ENCODE measurements at places on chromosomes 2 and 18. TPM values are rescaled to one million over a fixed set of nuclear protein-coding genes. Genes with fewer than 3 reads are reported as not detected.

Gene GNAL
- total RNA-seq, result 15.9 TPM

Gene CCDC85A
- total RNA-seq, result 2.8 TPM

Gene DOK6
- total RNA-seq, result 28.6 TPM

Gene ABCG5
- not detected for total RNA-seq
